Stimulated activated CD4-positive, alpha-beta T cell treated with anti-CD3 and anti-CD28 coated beads, Interleukin-4, amount 100 ng/mL, for 1 hour (primary cell): ENCODE measurements at places on chromosomes 2 and 18.

DNA sequence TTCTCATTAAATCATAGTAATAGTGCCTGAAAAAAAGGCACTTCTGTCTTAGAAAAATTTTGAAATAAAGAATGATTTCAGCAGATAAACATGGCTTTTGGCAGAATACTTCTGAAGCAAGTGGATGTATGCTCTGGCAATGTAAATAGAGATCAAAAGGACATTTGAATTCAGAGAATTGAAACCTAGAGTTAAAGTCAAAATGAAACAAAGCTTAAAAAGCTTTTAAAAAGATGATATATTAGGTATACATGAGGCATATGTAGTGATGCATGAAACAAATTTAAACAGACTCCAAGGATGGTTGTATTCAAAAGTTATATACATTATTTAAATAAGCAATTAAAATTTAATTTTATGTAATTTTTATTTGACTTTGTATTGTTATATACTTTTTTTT, 1344.5 kb upstream of the TMEFF2 start:
- DNase-seq = no peak

GRCh38 chr18:8177330-8178016, 431.8 kb upstream of the RAB12 start:
- DNase-seq = no peak

DNA sequence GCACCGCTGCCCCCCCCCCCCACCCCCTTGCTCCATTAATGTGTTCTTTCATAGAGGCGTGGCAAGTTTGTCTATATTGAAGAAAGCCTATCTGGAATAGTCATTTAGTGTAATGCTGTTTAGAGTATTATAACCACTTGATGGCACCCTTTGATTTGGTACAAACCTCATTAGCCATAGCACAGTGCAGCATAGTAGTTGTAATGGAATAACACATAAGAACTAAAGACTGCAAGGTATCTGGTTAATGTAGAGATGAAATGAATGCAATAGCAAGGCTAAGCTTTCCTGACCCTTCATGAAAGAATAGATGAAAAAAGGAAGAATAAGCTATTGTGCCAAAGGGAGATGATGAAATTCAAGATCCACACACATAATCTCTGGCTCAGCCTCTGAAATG, 81.9 kb downstream of the EHBP1 start:
- DNase-seq = no peak

- DNase-seq = no peak
Measured at GRCh38 chr2:17672583-17673317, 80.9 kb downstream of the SMC6 start.

DNA sequence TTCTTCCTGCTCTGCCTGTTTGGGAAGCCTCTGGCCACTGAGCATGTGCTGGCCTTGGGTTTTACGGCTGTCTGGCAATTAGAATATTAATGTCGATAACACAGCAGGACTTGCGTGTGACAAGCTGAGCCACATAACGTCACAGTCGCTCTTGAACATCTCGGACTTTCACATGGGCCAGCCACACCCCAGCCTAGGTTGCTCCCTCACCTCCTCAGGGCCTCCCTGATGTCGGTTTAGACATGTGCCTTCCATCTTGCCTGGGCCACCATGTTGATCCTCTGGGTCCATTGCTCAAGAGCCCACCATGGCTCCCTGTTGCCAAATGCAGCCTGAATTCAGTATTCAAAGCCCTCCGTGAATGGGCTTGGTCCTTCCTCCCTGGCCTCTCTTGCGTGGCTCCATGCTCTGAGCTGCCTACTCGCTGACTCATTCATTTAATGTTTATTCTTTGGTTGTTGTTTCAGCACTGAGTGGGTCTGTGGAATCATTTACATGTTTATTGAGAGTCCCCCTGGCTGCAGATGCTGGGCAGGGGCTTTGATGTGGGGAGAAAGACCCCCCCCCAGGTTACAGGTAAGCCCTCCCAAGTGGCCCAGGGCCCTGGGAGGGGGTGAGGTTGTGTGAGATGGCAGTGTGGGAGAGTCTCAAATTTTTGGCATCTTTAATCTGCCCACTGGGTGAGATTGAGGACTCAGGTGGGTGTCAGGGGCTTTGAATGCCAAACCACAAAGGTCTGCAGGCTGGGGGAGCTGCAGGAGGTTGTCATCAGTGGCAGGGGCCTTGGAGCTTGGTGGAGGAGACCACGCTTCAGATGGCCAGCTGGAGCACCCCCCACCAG, 62.0 kb downstream of the ODC1 start:
- DNase-seq = no peak

DNA sequence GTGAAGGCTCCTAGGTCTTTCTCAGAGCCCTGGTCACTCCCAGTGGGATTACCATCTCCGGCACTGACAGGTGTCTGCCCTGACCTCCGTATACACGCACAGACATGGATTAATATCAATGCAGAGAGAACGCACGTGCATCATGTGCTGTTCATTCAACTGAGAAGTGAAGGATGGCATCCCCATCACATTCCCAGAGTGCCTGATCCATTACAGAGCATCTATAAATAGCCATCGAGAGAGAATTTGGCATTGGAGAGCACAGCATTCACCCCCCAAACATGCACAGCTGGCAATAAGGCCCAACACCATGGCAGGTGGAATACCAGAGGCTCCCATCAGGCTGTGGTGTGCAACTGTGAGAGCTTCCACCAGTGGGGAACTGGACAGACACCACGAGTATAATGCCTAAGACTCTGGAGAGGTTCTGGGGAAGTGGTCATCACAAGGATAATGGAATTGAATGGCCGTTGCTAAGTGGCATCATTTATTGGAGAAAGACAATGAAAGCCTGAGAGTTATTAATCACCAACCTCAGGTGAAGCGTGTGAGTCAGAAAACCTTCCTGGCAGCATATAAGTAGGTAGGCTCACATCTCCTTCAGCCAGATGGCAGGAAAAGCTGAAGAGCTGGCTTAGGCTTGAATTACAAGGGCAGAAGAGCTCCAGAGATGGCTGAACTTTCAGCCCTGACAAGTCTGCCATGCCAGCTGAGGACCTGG, 244.5 kb upstream of the ID2 start:
- DNase-seq = no peak
